ENCODE measurements at places on chromosomes 2 and 18.

DNA sequence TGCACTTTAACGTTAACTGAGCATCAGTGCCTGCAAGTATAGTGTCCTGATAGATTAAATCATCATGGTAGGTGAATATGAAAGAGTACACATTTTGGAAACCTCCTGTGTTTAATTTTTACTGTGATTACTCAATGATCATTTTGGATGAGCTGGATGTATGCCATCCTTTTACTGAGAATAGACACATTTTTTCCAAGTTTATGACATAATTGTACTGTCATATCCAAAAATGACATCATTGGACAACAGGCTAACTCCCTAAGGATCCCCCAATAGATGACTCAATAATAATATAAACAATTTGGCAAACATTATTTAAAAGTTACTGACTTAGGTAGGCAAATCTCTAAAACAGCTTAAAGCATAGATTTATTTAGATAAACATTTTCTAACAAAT is 410.8 kb upstream of the REG3G start:
- DNase-seq, result no peak

GRCh38 chr18:77098029-77098428 is 34.6 kb downstream of the MBP start:
- DNase-seq, result no peak

GRCh38 chr2:170047331-170048065 is 130.4 kb upstream of the MYO3B start:
- DNase-seq, result no peak

GRCh38 chr2:180655393-180655792 is 325.0 kb upstream of the UBE2E3 start:
- no peak for DNase-seq

GRCh38 chr2:100289020-100289419 is 33.3 kb downstream of the LONRF2 start:
- no peak for DNase-seq

- no peak for DNase-seq
These were observed 20.3 kb downstream of the KCNG2 start for GRCh38 chr18:79818036-79818435.

DNA sequence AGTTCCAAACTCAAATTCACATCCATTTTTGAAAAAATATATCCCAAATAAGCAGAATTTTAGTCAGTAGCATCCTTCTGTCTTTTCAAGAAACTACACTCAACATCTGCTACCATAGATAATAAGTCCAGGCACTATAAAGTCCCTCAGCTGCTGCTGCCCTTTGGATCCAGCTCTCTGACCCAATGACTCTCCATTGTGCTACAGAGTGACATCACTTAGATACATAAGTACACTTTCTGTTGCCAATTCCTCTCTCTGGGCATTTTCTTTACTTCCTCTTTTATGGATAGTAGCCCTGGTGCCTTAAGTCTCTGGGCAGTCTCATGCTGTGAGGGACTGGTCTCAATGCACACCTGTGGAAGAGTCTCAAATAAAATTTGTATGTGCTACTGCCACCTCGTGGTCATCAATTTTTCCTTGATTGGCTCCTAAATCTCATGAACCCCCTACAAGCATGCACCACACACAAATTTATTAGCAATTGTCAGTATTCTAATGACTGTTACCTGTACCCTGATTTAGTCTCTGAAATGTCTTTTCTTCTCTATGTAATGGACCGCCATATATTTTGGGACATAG is 219.2 kb downstream of the LRP1B start:
- DNase-seq, result peak; percentile 50

DNA sequence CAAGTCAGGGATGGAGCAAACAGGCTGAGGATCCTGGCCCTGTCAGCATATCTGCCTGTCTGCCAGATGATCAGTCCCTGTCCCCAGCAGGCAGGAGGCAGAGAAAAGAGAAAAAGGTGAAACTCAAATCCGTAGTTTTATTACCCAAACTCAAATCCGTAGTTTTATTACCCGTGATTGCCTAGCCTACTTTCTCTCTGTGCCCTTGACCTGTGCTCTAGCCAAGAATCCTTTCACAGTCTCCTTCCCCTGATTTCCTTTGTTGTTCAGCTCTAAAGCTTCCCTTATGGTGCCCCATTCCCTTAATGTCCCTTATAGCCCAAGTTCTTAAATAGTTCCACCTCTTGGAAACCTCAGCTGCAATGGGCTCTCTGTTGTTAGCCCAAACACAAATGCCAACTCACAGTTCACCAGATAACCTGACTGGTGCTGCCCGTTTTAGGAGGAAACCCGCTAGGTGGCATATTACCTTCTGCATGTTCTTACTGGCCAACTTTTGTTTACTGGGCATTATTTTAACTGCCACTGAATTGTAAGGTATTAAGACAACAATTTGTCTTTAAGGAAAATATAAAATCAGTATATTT is 125.7 kb upstream of the FZD5 start:
- DNase-seq, result no peak

DNA sequence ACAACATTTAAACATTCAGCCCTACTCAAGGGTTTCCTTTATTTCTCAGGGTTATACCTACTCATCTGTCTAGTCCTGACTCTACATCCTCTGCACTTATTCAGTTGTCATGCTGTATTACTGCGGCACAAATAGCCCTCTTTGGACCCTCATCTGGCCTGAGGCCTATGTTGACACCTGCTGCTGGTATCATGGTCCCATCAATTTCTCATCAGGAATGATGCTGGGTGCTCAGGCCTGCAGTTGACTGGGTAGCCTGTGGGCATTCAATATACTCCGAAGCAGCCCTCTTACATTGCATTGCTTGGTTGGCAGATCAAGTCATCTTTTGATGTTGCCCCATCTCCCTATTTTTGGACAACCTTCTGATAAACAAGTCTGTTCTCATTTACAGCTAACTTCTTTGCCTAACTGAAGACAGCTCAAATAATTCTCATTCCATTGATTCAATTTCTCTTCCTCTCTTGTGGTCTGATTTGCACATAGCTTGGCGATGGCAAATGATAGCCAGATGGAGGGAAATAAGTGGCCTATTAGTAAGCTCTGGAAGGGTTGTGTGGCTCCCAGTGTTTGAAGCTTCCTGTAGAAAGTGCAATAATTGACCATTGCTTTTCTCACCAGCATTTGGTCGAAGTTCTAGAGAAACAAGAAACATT is 19.1 kb upstream of the MC4R start:
- DNase-seq, result no peak

- DNase-seq, result no peak
These were observed 87.2 kb upstream of the VRK2 start for GRCh38 chr2:57959390-57959789.

DNA sequence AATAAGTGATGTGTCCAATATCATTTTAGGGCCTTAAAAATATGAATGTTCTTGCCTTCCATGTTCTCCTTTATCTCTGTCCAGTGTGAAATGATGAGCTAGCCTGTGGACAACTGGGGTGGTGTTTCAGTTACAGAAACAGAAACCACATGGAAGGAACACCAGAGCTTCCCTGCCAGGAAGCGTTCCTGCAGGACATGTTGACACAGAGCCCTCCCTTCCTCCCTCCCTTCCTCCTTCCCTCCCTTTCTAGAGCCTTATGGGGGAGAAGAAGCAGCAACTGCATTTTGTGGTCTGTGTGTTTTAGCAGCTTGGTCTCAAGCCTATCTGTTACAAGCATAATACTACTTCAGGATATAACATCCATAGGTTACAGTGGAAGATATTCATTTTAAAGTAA is 539.7 kb upstream of the NETO1 start:
- DNase-seq, result no peak

DNA sequence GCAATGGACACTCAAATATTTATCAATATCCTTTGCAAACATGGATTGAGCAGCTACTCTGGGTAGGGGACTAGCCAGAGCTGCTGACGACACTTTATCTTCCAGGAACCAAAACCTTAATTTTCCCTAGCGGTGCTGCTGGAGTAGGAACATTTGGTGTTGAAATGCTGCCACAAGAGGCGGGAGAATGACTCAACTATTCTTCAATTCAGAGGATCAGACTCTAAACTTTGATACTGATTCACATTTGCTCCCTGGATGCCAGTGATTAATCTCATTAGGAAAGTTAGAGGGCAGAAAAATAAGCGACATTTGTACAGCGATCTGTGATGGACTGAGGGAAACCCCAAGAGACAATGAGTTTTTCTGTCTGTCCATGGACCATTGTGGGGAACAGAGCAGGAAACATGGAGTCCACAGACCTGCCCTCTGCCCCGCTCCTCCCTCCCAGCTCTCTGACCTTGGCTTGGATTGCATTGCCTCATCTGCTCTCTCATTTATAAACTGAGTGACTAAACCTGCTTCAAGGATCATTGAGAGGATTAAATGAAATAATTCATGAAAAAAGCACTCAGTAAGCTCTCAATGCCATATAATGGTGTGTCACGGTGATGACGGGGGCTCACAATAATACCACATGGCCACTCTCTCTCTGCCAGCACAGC is 12.6 kb upstream of the EPB41L3 start:
- no peak for DNase-seq

DNA sequence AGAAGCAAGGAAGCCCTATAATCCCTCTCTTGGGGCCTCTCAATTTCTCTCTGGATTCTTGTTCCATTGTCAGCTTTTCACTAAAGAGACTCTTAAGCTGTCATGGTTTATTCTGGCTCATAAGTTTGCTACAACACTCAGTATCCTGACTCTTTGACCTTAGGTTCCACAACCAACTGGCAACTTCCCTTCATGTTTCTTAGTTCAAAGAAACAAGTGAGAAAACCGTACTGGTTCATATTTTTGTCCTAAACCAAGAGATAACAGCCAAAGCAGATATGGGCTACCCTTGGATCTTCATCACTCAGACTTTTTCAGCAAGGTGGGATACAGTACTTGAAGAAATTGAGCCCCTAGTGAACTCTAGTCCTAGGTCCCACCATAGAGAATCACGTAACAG is 109.9 kb upstream of the CRIM1 start:
- DNase-seq, result no peak

DNA sequence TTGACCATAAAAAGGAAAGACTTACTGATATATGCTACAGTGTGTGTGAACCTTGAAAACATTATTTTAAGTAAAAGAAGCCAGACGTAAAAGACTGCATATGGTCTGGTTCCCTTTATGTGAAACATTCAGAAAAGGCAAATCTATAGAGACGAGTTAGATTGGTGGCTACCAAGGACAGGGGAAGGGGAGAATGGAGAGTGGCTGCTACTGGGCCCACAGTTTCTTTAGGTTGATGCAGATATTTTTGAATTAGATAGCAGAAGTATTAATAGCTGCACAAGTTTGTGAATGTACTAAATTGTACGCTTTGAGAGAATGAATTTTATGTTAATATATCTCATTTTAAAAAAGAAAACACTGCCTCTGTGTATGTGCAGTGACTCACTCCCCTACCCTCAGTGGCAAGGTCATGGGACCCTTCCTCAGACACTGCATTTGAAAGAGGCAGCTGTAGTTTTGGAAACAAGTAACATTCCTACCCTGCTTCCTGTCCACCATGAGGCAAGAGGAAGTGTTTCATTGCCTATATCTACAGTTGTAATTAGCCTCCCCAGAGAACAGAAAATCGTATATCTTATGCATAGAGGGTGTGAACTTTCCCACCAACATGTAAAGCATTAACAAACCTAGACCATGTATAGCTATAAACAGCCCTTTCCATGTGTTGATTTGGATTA is 29.8 kb upstream of the ARMC9 start:
- DNase-seq, result no peak

DNA sequence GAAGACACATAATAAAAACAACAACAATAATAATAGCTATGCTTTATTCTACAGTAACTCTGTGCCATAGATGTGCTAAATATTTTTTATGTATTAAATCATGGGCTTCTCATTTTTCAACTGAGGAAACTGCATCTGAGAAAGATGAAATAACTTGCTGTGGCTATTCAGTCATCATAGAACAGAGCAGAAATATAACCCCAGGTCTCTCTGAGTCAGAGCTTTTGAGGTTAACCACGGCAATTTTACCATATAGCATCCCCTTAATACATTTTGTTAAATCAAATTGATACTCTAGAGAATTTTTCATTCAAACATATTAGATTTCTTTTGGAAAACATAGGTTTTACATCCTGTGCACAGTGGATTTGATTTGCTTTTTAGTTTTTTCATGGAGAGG is 586.6 kb upstream of the KLHL29 start:
- no peak for DNase-seq

DNA sequence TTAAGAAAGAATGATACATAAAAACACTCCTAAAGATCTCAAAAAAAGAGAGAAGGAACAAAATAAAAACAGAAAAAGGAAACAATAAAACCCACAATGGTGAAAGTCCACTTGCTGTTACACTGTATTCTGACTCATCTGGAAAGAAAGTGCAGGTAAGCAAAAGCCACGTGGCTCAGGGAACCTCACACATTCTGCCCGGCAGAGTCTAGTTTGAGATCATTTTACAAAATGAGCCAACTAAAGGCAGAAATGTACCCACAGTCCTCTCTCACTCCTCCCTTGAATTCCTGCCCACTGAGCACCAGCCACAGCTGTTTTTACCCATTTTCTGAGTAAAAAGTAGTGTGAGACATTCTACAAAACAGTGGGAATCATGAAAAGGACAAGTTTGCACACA is 10.0 kb downstream of the KCNH7 start:
- DNase-seq, result no peak

DNA sequence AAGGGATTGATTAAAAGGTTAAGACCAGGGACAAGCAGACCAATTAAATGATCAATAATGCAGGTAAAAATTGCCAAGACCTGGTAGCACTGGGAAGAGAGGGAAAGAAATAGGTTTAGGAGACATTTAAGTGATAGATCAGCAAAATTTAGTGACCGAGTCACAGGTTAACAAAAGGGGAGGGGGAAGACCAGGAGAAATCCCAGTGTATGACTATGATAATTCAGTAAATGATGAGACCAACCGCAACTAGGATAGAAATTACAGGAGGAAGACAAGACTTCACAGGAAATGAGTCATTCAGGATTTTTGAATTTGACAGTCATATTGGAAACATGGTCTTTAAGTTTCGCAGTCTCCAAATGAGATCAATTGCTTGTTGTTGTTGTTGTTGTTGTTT is 62.9 kb downstream of the COBLL1 start:
- DNase-seq, result no peak

- no peak for DNase-seq
These were observed 130.4 kb upstream of the ARL4C start for GRCh38 chr2:234627308-234627707.

DNA sequence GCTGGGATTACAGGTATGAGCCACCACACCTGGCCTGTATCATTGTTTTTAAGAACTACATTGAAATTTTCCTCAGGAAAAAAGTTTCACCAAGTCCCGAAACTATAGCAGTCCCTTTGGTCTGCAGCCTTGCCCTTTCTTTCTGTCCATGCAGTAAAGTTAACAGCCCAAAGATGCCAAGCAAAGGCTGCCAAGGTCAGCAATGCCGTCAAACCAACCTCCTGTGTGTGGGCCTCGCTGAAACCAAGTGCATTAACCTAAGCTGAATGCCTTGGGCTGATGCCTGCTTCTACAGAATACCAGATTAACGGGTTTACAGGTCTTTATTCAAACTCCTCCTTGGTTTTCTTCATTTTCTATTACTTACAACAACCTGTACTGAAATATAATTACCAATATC is 73.1 kb downstream of the EIF5B start:
- DNase-seq, result no peak

- no peak for DNase-seq
These were observed 3.3 kb downstream of the RNF152 start for GRCh38 chr18:61889541-61889940.

- no peak for DNase-seq
These were observed 31.3 kb downstream of the CD226 start for GRCh38 chr18:69916412-69916811.

All from WTC11 (cell line).